ENCODE measurements at places on chromosomes 5 and 9.

DNA sequence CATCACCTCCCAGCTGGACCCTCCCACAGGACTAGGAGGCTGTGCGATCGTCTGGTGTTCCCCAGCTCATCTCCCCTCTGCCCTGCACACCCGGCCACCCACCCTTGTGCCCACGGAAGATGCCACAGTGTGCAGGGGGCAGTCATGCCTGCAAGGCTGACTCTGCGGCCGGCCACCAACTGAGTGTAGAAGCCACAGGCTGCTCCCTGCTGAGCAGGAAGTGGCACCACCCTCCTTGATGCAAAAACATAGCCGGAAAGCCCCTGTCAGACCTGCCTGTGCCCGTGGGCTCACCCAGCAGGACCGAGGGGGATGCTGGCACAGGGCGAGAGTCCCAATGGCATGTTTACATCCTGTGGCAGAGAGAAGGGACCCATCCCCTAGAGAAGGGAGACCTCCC, 40.3 kb upstream of the SLC12A7 start:
- no peak for DNase-seq

DNA sequence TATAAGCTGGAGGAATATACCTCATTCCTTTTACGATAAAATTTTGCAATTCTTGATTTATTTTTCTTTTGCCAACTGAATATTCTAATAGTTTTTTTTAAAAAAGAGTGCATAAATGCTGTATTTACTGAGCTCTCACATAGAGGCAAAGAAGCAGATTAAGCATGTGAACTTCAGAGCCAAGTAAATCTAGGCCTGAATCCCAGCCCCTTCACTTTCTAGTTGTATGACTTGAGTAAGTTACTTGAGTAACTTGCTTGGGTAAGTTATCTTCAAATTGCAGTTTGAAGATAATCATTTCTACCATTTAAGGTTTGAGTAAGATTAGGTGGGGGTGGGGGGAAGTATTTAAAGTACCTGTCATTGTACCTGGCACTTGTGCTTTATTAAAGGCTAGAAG, 21.8 kb downstream of the LURAP1L start:
- no peak for DNase-seq

GRCh38 chr5:122736086-122736845, 38.6 kb upstream of the SNX2 start:
- no peak for DNase-seq

DNA sequence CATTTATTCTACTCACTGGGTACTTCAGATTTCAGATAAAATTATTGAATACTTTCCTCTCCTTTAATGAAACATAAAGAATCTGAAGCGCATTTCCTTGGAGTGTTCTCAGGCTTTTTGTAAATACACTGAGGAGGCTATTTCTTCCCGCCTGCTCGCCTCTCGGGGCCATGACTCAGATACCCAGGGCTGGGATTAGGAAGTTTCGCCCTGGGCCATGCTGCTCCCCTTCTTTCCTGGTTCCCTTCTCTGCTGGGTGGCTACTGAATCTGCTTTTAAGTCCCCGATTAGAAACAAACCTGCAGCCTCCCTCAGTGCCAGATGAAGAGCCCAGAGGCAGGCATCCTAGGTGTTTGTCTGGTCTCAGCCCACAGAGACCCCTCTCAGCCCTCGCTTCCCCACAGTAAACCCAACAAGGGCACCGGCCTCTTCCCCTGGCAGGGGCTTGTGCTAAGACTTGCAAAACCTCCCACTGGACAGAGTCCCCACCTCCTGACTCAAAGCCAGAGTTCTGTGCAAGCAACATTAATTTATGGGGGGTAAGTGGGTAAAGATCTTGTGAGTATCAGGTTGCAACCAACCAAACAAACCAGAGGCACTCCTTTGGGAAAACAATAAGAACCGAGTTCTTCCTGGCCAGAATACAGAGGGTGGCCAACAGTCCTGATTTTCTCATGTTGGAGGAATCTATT, 30.7 kb upstream of the IRX1 start:
- no peak for DNase-seq

- no peak for DNase-seq
Observed at GRCh38 chr5:98909363-98909762, 19.4 kb downstream of the CHD1 start.

GRCh38 chr5:68368311-68369022, 152.9 kb downstream of the PIK3R1 start:
- DNase-seq, result no peak

- DNase-seq, result no peak
Observed at GRCh38 chr5:140115186-140115500, 1.2 kb downstream of the PURA start.

DNA sequence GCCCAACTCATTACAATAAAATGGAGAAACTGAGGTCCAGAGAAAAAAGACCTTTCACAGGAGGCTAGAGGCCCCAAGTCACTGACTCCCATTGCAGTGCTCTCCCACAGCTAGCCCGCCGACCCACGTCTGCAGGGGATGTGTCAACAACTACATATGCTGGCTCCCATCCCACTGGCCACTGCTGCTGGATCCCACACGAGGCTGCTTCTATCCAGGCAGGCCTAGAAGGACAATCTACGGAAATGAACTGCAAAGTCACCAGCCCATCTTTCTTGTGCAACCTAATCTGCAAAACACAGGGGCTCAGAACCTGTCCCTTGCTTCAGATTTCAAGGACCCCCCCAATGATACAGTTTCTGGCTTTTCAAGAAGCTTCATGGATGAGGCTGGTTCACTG, 24.0 kb downstream of the RAPGEF1 start:
- DNase-seq, result no peak

- DNase-seq, result no peak
Observed at GRCh38 chr5:50843091-50843490, 176.7 kb downstream of the PARP8 start.

All from vagina (tissue), 2 donors.